Activated naive CD4-positive, alpha-beta T cell treated with Interleukin-2 at 50 U/mL for 16 hours (primary cell): ENCODE measurements at places on chromosomes 7 and 10.

DNA sequence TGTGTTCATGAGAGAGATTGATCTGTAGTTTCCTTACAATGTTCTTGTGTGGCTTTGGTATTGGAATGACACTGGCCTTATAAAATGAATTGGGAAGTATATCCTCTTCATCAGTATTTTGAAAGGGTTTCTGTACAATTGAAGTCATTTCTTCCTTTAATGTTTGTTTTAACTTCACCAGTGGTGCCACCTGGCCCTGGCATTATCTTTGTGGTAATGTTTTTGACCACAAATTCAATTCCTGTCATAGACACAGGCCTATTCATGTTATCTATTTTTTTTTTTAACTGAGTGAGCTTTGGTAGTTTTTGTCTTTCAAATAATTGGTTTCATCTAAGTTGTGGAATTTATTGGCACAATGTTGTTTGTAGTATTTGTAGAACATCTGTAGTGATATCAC, 127.7 kb downstream of the CDK14 start:
- DNase-seq, result no peak

DNA sequence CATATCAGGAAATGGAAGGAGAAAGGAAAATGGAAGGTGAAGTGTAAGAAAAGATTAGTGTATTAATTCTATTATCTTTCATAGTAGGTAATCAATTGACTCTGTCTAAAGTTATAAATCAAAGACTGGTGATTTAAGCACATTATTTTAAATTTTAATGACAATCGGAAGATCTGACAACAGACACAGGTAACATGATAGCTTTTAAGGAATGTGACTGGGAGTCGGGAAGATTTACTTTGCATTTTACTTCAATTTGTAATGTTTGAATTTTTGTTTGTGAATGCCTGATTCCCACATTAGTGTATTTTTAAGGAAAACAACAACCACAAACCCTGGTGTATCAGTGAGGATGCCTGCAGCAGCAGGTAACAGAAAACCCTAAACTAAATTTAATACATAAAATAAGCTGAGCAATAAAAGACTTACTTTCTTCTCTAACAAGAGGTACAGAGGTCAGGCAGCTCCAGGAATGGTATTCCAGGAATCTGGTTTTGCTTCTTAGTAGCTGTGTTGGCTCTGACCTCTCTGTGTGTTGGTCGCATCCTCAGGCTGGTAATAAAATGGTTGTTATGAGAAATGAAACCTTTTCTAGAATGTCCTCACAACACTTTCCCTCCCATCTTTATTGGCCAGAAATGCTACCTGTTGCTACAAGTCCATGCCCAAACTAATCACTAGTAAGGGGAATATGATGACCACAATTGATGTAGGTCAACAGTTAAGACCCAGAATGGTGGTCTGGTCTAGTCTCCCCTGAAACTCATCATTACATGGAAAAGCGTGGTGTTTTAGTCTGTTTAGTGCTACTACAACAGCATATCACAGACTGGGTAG, 12.2 kb downstream of the DNAJB9 start:
- no peak for DNase-seq

- no peak for DNase-seq
Observed at GRCh38 chr7:82696631-82697030, 253.1 kb upstream of the CACNA2D1 start.

DNA sequence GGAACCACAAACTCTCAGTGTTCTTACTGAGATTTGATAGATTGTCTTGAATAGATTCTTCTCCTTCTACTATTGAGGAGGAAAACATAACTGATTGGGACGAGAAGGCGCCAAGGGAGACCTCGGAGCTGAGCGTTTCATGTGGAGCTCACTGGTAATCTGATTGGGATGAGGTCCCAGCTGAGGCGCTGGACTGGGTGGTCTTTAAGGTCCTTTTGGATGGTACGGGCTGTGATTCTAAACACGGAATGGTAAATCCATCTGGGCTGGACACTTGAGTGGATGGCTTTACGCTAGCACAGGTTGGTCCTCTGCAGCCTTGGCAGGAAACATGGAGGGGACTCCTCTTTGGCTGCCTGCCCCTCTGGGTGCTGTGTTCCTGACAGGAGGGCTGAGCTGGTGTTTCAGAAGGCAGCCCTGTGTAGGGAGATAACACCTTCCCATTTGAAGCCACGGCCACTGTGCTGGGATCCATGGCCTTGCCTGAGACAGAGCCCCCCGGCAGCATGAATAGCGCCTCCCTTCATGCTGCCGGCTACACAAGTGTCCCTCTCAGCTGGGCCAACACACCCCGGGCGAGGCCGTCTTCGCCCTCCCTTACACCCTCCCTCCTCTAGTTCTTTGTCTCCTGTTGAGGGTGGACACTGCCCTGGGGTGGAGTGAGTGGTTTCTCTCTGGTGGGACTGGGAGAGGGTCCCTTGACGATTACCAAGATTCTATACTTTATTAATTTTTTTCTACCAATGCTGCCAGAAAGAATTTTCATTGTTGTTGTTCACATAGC, 203.2 kb upstream of the SHH start:
- DNase-seq, result no peak

DNA sequence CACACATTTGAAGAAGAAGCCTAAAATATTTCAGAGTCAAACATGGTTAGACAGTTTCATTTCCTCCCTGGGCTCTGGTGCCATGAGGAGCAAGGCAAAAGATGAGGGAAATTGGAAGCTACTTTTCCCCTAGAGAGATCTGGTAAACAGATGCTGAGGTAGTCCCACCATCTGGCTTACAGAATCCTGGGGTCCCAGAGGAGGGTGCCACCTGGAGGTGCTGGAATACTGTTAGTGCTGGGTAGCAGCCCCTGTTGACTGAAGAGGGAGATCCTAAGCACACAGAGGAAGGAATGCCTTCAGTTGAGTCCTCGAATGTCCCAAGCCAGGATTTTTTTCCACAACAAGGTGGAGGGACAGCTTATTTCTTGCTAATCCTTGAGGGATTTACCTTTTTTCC, 160.1 kb downstream of the FZD1 start:
- no peak for DNase-seq

- no peak for DNase-seq
Observed at GRCh38 chr7:143459359-143459758, 16.1 kb downstream of the TAS2R60 start.

DNA sequence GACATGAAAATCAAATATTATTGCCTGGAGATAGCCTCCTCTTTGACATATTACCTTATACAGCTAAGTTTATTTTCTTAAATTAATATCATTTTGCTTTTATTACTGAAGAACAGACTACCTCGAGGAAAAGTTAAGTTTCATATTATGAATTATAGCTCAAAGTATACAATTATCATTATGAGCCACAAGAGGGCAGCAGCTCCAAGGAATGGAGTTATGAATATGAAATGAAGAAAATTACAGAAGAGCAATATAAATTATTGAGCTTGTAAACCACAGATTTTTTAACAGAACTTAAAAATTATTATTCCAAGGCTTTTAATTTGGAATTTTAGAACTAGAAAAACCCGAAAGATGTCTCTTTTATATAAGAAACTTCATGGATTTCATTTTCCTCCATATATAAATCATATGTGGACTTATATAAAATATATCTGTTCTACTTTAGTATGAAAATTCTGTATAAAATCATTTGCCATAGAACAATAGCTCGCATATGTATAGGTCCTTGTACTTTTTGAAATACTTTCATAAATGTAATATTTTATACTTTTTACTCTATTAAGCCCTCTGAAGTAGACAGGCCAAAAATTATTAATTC, 40.1 kb downstream of the IQUB start:
- peak; percentile 8 for DNase-seq

DNA sequence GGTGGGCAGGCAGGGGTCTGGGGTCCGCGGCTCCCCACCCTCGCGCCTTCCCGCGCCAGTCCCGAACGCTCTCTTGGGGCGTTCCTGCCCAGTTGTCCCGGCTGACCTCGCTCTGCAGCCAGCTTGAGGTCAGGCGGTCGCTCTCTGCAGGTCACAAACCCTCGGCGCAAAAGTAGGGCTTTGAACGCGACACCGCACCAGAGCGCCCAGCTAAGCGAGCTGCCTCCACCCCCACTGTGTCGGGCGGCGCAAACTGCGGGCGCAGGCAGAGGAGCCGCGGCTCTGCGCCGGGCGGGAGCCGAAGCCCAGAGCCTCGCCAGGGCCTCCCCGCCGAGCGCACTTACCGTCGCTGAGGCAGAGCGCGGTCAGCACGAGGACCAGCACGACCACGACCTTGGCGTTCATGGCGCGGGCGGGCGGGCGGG, 284 bp downstream of the CXCL12 start:
- DNase-seq, result no peak

GRCh38 chr7:84784450-84784849, 402.4 kb downstream of the SEMA3D start:
- no peak for DNase-seq

GRCh38 chr10:124152139-124153022, 59.0 kb upstream of the CHST15 start:
- DNase-seq, result no peak

DNA sequence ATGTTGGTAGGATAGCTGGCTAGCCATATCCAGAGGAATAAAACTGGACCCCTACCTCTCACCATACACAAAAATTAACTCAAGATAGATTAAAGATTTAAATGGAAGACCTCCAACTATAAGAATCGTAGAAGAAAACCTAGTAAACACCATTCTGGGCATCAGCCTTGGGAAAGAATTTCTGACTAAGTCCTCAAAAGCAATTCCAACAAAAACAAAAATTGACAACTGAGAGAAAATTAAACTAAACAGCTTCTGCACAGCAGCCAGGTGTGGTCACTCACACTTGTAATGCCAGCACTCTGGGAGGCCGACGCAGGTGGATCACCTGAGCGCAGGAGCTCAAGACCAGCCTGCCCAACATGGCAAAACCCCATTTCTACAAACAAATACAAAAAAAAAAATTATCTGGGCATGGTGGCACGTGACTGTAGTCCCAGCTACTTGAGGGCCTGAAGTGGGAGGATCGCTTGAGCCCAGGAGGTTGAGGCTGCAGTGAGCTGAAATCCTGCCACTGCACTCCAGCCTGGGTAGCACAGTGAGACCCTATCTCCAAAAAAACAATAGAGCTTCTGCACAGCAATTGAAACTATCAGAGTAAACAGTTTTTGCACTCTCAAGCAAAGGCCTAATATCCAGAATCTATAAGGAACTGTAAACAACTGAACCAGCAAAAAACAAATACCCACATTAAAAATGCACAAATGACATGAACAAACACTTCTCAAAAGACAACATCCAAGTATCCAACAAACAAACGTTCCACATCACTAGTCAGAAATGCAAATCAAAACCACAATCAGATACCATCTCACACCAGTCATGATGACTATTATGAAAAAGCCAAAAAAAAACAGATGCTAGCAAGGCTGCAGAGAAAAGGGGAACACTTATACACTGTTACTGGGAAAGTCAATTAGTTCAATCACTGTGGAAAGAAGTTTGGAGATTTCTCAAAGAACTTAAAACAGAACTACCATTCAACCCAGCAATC, 4.8 kb downstream of the CRPPA start:
- no peak for DNase-seq

- DNase-seq, result no peak
Observed at GRCh38 chr10:124508070-124508667, 46.5 kb downstream of the LHPP start.

GRCh38 chr10:8174762-8175161, 120.3 kb downstream of the GATA3 start:
- no peak for DNase-seq

GRCh38 chr7:37709631-37710509, 26.3 kb downstream of the GPR141 start:
- no peak for DNase-seq

- no peak for DNase-seq
Observed at GRCh38 chr7:78862411-78862900, 591.0 kb downstream of the MAGI2 start.

GRCh38 chr7:30996256-30996655, 32.5 kb downstream of the GHRHR start:
- DNase-seq, result no peak

DNA sequence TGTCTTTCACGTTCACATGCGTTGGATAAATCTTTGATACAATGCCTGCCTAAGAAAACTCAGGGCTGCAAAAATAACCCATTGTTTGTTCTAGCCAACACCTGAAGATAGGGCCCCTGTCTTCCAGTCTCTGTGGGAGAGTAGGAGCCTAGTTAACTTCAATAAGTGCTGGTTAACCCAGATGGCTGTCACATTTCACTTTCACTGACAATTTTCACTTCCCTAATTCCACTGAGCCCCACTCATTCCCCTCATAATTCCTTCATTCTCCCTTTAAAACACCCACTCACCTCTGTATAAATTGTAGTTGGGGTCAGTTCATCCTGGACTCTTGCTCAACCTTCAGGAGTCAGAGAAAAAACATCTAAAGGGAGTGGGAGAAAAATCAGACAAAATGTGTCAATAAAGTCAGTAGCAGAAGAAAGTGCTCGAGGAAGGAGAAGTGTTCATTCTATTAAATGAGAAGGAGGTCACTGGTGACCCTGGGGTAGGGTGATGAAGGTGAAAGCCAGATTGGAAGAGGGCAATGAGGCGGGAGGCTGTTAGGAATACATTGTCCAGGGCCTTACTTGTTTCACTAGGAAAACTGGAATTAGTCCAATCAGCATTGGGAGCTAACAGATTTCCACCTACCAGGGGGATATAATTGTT, 51.2 kb upstream of the ABI1 start:
- DNase-seq, result no peak

DNA sequence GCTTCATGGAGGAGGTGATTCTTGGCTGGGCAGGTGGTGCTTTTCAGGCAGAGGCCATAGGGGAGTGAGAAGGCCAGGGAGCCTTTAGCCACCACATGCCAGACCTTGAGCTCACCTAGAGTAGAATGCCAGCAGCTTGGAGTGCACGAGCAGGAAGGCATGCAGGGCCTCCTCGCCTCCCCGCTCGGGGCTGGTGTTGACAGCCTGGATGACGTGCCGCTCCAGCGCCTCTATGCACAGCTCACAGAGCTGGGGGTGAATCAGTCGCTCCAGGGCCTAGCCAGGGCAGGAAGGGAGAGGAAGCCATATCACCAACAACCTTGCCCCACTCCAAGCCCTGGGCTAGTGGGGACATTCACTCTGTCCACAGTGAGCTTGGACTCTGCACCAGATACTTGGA, 15.7 kb downstream of the HPS1 start:
- DNase-seq, result no peak

GRCh38 chr10:46091828-46092523, 45.9 kb upstream of the MSMB start:
- DNase-seq, result no peak

GRCh38 chr7:82049442-82049841, 279.6 kb upstream of the HGF start:
- DNase-seq, result no peak

DNA sequence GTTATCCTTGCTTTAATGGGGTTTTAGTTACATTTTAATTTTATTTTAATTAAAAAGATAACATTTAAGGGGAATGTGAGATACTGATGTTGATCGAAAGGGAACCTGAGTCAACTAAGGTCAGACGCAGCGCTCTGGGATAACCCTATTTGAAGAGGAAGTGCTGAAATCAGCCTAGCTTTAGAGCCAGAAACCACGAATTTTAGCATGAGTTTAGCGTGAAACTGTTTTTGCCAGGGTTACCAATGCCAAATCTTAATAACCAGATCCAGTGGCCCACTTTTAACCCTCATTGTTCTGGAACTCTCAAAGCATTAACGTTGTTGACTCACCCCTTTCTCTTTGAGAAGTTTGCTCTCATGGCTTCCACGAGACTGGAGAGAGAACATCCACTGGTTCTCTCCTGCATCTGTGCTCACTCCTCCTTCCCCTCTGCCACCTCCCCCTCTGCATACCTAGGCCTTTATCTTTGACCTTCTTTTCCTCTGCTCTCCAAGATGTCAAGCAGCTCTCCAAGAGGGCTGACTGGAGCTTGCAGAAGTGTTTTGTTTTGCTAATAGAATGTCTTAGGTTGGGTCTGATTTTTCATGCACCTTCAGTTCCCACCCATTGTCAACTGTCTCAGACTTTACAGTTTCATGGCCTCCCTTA, 198.3 kb upstream of the CELF2 start:
- no peak for DNase-seq
